ENCODE measurements at places on chromosomes 2 and 18.

DNA sequence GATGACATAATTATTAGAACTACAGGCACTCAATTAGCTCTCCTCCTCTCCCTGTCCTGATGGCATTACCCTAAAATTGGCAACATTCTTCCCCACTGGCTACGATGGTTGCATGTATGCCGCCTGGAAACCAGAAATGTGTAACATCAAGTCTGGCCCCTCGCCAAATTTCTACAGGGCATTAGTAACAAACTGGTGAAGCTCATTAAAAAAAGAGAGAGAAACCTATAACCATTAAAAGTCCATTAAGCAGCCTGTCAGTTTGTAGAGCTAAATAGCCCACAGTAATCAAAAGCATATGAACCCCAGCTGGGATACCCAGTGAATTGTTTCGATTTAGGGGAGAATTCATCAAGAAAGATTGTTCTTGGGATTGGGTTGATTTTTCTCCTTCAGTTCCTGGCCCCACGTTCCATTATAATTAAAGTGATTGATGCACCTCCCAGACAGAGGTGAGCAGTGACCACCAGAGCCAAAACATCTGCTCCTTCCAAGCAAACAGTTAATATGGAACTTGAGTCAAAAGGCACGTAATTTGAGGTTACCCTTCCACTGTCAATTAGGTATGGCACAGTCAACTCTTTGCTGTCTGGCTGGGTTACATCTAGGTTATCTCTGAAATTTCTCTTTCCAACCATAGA is 208.6 kb downstream of the C1D start:
- no peak for DNase-seq

- no peak for DNase-seq
Measured at GRCh38 chr2:154992826-154993225, 294.3 kb downstream of the KCNJ3 start.

DNA sequence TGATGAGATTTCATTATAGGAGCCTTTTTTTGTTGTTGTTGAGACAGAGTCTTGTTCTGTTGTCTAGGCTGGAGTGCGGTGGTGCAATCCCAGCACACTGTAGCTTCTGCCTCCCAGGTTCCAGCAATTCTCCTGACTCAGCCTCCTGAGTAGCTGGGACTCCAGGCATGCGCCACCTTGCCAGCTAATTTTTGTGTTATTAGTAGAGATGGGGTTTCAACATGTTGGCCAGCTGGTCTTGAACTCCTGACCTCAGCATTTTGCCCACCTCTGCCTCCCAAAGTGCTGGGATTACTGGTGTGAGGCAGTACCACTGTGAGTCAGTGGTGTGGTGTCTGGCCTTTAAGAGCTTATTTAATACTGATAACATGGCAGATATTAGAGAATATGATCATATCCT is 60.1 kb downstream of the MOB4 start:
- no peak for DNase-seq

DNA sequence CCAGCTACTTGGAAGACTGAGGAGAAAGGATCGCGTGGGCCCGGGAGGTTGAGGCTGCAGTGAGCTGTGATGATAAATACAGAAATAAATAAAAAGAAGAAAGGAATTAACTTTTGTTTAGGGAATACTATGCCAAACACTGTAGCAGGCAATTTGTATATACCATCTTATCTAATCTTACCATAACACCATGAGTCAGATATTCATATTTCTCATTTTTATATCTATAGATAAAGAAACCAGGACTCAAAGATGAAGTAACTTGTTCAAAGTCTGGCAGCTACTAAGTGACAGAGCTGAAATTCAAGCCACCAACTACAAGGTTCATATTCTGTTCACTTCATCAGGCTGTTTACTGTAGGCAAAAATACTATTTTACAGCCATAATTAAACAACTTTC is 119.2 kb upstream of the SLC39A10 start:
- DNase-seq, result no peak

DNA sequence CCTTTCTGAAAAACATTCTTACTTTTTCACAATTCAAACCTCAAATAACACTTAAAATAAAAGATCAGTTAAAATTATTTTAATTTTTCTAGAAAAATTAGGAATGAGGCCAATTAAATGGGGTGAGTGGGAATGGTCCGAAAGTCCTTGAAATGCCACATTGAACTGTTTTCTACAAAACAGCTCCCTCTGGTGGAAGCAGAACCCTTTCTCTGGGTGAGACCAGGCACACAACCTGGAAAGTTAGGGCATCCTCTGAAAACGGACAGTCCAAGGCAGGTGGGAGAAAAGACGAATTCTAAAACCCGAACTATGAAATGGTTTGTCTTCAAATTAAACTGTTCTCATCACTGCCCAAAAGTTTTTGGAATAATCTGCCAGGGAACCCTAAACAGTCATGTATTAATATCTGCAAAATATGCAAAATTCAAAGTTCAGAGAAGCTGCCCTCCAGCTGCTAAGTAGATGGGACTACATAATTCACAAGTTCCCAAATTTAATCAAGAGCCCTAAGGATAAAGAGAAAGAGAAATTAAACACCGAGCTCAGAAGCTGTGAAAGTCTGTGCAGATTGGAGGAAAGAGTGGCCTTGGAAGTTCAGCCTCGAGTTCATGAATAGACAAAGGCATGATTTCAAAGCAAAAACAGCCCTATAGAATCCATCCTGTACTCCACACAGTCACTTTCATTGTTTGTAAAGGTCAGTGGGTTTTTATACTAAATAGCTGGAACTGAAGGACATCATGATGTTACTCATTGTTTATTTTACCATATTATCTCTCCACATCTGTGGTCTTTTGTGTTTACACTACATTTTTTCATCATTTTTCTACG is 108.3 kb downstream of the PIEZO2 start:
- DNase-seq, result peak; percentile 22

- no peak for DNase-seq
Measured at GRCh38 chr2:84613082-84613481, 96.8 kb downstream of the DNAH6 start.

Measured in NT2/D1 (cell line).